ENCODE measurements at places on chromosomes 12 and 14.

- DNase-seq: no peak
Measured at GRCh38 chr12:12247584-12247983, 19.3 kb downstream of the LRP6 start.

DNA sequence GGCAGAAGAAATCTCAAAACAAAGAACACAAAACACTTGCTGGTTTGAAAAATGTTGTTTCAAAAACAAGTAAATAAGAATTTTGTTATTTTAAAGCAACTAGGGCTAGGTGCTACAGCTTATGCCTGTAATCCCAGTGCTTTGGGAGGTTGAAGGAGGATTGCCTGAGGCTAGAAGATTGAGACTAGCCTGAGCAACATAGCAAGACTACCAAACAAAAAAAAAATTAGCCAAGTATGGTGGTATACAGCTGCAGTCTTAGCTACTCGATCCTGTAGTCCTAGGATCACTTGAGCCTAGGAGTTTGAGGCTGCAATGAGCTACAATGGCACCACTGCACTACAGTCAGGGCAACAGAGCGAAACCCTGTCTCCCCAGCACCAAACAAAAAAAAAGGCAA is 32.6 kb upstream of the MTERF2 start:
- no peak for DNase-seq

DNA sequence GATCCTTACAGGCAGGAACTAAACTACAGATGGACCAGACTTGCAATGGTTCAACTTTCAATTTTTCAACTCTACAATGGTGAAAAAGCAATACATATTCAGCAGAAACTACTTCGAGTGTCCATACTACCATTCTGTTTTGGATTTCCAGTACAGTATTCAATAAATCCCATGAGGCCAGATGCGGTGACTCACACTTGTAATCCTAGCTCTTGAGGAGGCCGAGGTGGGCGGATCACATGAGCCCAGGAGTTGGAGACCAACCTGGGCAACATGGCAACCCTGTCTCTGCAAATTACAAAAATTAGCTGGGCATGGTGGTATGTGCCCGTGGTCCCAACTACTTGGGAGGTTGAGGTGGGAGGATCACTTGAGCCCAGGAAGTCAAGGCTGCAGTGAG is 336.1 kb downstream of the MED13L start:
- DNase-seq: no peak

DNA sequence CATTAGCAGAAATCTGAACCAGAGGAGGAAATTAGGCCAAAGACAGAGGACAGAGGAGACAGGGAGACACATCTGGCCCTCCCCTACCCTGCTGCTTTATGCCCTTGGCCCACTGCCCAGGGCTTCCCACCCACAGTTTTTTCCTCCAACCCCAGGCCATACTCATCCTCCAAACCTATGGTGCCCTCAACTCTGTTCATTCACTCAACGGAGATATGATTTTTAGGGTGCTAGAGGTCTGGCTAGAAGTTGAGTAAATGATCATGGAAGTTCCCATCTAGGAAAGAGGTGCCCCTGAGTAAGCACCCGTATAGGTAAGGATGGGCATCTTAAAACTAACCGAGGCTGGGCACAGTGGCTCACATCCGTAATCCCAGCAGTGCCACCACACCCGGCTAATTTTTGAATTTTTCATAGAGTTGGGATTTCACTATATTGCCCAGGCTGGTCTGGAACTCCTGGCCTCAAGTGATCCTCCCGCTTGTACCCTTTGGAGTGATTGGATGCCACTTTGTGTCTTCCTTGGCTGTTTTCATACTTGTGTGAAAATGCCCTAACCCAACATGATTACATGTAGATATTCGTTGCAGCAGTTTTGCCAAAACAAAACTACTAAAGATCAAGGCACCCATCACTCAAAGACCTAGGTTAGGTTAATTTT is 4.4 kb downstream of the KRT18 start:
- no peak for DNase-seq
